ENCODE measurements at places on chromosomes 1 and 21.

DNA sequence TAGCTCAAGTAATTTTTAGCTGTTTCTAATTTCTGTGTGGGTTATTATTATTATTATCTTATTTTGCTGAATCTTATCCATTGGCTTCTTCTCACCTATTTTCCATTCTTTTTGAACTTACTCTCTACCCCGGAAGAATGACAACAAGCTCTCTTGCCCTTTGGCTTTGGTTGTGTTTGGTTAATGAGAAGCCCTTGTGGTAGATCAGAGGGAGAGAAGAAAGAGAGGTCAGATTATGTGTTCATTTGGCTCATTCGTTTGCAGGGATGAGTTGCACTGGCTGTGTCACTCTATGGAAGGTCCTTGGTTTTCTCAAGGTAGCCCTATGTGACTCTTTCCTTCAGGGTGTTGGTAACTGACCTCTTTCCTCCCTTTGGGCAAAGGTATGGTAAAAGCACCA is 391.9 kb downstream of the LMO4 start:
- no peak for DNase-seq

DNA sequence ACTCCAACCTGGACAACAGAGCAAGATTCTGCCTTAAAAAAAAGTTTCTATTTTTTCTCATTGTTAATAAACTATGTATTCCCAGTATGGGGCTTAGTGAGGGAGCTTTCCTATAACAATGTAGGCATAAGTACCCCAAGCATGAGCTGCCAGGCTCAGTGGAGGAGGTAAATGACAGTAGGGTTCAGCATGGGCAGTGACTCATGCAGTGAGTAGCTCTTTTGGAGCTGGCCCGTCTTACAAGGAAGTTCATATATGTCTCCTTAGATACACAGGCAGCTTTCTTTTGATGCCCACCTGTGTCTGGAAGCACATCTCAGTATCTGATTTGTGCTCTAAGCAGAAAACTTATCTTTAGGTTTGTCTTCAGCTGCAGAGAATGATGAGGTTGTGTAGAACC is 57.9 kb downstream of the ZNF678 start:
- no peak for DNase-seq

GRCh38 chr21:22456241-22456640 is 1458.0 kb downstream of the NCAM2 start:
- no peak for DNase-seq

DNA sequence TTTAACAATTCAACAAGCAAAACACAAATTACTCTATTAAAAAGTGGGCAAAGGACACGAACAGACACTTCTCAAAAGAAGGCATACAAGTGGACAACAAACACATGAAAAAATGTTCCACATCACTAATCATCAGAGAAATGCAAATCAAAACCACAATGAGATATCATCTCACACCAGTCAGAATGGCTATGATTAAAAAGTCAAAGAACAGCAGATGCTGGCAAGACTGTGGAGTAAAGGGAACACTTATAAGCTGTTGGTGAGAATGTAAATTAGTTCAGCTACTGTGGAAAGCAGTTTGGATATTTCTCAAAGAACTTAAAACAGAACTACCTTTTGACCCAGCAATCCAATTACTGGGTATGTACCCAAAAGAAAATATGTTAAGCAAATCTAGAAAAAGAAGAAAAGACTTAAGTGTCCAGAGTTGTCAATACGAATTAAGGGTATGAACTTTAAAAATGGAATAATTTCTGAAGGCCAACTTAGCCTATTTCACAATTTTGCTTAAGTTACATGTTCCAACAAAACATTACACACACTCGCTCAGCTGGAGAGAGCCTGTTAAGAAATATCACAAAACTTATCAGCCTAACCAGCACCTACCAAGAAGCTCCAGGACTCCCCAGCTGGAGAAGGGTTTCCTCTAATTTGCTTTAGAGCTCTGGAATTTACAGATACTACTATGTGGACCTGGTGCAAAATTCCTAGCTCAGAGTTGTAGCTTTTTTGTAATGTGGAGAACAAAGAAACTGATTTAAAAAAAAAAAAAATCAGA is 232.1 kb downstream of the DUSP10 start:
- no peak for DNase-seq

DNA sequence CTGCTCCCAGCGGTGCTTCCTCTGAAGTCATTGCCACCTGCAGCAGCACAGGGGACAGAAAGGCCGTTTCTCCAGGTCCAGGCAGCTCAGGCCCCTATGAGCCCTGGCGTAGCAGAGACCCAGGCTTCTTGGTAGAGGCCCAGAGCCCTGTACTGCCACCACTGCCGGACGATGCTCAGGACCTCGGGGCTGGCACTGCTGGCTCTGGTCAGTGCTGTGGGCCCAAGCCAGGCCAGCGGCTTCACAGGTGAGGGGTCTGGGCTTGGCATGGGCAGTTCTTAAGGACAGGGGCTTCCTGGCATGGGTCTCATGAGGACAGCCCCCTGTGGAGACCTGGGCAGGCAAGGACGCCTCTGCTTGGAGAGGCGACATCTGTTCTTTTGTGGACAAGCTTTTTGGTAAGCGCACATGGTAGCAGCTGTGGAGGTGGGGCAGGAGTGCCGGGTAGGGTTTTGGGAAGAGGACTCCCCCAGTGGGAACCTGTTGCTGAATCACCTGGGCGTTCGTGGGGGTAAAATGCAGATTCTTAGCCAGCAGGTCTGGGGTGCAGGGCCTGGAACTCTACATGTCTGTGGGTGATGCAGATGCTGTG is at the start of gene UMODL1:
UMODL1 (plus strand) TSS at position 172 of the 592 bp plus-strand sequence; CDS start at position 172, 0 bp downstream.
- no peak for DNase-seq

GRCh38 chr1:31505911-31506497 is 70.3 kb upstream of the TINAGL1 start:
- no peak for DNase-seq

- DNase-seq, result no peak
Observed at GRCh38 chr1:1121611-1122077, 5.8 kb upstream of the C1orf159 start.

DNA sequence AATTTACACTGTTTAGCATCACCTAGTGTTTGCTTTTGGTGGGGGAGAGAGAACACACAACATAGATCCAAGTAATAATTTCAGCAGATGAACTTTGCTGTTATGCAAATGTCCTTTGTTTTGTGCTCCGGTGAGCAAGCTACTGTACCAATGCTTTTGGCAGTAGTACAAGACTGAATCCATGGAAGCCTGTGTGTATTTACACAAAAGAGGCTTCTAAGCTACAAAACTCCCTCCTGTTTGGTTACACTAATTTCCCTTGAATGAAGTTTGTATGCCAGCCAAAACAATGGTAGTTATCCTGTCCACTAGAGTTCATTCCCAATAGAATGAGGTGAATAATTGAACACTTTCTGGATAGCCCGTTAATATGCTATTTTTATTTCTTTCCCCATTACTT is 320.5 kb downstream of the KCTD3 start:
- no peak for DNase-seq

DNA sequence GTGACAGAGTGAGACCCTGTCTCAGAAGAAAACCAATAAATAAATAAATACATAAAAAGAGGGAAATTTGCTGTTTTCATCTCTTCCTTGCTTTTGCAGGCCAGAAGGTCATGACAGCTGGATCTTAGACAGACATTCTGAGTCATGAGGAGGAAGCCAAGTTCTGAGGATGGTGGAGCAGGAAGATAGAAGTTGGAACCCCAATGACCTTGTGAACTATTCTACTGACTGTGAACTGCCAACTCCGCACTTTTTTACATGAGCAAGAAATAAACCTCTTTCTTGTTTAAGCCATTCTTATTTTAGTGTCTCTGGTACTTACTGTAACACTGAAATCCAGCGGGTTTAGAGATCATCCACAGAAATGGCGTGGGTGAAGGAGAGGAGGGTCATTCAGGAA is 8.5 kb downstream of the CD84 start:
- no peak for DNase-seq

- no peak for DNase-seq
Observed at GRCh38 chr1:166630369-166630768, 208.9 kb upstream of the POGK start.

DNA sequence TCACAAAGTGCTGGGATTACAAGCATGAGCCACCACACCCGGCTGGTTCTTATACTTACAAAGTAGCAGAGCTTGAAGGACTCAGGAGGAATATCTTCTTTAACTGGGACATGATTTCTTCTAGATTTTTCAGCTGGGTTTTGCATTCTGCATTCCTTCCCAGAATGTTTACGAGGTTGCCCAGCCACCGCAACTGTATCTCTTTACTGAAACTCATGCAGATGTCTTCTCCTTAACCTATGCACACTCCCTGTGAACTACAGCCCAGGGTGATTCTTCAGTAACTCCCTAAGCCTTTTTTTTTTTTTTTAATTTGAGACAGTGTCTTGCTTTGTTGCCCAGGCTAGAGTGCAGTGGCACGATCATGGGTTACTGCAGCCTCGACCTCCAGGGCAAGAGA is 8.7 kb upstream of the DOP1B start:
- DNase-seq, result no peak

GRCh38 chr1:182071924-182072323 is 10.4 kb upstream of the ZNF648 start:
- no peak for DNase-seq

- DNase-seq, result no peak
Observed at GRCh38 chr1:158969166-158969565, 37.8 kb downstream of the PYHIN1 start.

GRCh38 chr1:91548376-91549040 is 47.9 kb downstream of the CDC7 start:
- DNase-seq, result no peak

- DNase-seq, result no peak
Observed at GRCh38 chr21:39601187-39601928, 11.4 kb upstream of the B3GALT5 start.

- peak; percentile 29 for DNase-seq
Observed at GRCh38 chr21:26169611-26170470, 729 bp downstream of the APP start.

- DNase-seq, result no peak
Observed at GRCh38 chr1:229406798-229407197, 27.1 kb downstream of the ACTA1 start.

- DNase-seq, result no peak
Observed at GRCh38 chr1:43303471-43304313, 2.9 kb downstream of the TIE1 start.

DNA sequence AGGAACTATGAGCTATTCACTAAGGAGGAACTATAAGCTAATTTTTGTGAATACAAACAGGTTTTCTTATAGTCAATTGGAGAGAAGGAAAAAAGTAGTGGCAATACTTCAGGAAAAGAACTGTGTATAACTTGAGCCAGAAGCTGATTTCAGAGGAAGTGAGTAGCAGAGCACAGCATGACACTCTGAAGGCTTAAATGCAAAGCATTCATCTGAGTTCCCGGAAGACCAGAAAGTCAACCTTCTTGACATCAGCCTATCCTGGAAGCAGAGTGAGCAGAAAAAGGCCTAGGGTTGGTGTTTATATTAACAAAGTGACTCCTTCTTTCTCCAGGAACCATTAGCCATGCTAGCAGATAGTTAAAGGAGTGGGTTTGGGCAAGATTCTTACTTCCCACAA is 545.2 kb downstream of the MRPL39 start:
- DNase-seq, result no peak

DNA sequence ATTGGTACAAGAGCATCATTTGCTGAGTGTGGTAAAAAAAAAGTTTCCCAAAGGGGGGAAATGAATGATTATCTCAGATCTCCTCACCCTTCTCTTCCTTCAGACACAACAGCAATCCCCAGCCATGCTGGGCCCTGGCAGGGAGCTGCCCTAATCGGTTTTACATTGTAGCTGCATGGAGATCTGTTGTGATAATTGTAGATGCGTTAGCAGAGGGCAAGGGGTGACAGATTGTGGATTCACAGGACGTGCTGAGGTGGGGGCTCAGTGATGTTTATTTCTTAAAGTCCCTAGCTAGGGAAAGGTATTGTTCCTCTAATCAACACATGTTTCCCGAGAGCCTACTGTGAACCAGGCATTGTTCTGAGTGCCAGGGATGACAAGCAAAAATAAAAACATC is 304.1 kb downstream of the PBX1 start:
- DNase-seq, result no peak

DNA sequence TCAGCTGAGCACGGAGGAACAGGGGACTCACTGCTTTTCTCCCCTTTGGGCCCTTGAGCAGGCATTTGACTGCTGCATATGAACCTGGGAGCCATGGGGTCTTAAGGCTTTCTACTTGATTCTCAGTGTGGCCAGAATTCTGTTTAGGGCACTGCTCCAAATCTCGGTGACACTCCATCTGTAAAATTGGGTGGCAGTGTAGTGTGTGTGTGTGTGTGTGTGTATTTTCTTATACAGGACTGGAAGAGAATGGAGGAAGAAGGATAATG is 162.2 kb downstream of the PBX1 start:
- no peak for DNase-seq

- no peak for DNase-seq
Observed at GRCh38 chr1:201359873-201360210, 17.6 kb downstream of the TNNT2 start.

DNA sequence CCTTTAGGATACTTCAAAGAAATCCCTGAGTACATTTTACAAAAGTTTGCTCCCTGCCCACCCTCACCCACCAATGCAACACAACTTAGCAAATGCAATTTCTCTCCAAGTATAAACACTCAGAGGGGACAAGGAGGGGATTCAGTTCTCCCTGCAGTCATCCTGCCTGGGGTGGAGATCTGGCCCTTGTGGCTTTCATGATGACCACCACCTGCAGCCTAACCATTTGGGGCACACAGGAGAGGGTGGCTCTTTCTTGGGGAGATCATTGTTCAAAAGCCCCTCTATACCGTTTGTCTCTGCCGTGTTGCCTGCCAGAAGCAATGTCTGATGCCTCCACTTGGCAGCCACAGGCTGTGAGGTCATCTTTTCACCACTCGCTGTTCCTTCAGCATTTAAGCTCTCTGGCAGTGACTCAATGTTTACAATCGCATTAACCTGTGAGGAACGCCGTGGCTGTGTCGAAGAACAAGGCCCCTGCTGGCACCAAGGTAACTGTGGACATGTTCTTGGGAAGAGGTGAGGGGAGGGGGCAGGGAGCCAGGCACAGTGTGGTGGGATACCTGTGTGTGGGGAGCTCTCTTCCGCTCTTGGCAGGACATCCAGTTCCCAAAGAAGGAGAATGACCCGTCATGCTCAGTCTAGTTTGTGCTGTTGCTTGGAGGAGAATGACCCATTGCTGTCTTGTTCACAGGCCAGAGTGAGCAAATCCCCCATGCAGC is 103.9 kb upstream of the DUSP10 start:
- DNase-seq, result no peak

GRCh38 chr1:67528141-67528540 is 97.9 kb upstream of the SERBP1 start:
- DNase-seq, result no peak

DNA sequence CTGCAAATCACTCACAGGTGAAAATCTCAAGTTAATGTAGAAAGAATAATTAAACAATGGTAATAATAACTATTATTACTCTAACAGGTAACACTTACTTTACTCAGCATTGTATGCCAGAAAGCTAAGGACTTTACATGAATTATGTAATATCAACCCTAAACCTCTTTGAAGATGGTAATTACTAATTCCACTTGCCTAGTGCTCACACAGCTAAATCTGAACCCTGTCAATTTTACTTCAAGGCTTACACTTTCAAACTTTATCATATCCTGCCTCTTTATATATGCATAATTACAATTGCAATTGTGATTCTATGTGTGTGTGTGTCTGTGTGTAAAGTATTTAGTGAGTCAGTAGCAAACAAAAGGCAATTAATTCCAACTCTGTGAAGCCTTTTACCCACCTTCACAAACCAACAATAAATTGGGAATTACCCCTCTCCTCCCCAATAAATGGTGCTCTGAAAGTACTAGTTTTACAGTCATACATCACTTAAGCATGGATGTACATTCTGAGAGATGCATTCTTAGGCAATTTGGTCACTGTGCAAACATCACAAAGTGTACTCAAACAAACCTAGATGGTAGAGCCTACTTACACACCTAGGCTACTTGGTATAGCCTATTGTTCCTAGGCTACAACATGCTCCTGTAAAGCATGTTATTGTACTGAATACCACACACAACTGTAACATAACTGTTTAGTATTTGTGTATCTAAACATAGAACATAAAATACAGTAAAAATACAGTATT is 5.9 kb downstream of the ZNF644 start:
- no peak for DNase-seq
